CD4-positive, alpha-beta T cell treated with Interleukin-12 subunit alpha and Interleukin-12 subunit beta, for 1 hour (primary cell): ENCODE measurements at places on chromosomes 12 and 14.

DNA sequence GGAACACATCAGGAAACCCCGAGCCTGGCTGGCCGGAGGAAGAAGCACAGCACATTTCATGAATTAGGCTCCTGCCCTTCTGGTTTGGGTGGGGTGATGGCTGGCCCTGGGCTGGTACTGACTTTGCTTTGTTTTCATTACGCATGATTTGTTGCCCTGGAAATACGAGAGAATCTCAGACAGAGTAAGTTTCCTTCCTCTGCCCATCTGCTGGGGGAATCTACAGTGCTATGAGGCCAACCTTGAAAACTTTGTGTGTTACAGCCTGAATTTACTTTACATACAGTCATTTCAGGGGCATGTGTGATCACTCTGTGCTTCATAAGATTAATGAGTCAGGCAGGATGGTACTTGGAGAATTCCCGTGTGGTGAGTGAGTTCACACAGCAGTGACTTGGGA lies 20.5 kb upstream of the SLC5A8 start:
- DNase-seq: no peak

- DNase-seq: no peak
Observed at GRCh38 chr12:32600681-32601080, 78.4 kb upstream of the DNM1L start.

GRCh38 chr12:12396694-12397093 lies 39.8 kb downstream of the BORCS5 start:
- no peak for DNase-seq

DNA sequence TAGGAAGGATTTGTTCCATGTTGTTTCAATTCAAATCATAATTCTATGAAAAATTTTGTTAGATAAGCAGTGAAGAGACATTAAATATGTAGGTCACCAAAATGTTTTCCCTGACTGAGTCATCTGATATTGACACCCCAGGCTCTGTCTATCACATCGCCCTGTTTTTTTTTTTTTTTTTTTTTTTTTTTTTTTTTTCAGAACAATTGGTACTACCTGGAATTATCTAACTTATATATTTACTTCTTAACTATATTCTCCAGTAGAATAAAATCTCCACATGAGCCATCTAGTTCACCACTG lies 97.8 kb upstream of the KRAS start:
- DNase-seq: no peak

DNA sequence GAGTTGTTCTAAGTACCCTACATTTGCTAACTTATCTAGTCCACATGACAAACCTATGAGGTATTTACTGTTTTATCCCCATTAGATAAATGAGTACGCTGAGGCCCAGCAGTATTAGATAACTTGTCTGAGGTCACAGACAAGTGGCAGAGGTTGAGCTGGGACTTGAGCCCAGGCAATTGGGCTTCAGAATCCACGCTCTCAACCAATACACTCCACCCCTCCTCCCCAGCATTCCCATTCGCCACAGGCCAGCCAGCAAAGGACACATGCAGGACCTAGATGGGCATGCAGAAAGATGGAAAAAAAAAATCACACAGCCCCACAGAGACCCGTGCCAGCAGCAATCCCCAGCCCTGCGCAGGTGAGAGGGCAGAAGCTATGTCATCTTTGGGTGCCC lies 12.4 kb downstream of the HDAC7 start:
- DNase-seq: no peak

GRCh38 chr12:121400332-121401139 lies 618 bp downstream of the RNF34 start:
- peak; percentile 66 for DNase-seq

- no peak for DNase-seq
Observed at GRCh38 chr14:56197150-56197549, 78.9 kb downstream of the PELI2 start.

- DNase-seq: no peak
Observed at GRCh38 chr12:94922561-94922960, 80.9 kb downstream of the NDUFA12 start.

GRCh38 chr14:31435276-31435675 lies 14.9 kb upstream of the HEATR5A start:
- no peak for DNase-seq

- DNase-seq: no peak
Observed at GRCh38 chr12:124259154-124260066, 35.5 kb upstream of the RFLNA start.

DNA sequence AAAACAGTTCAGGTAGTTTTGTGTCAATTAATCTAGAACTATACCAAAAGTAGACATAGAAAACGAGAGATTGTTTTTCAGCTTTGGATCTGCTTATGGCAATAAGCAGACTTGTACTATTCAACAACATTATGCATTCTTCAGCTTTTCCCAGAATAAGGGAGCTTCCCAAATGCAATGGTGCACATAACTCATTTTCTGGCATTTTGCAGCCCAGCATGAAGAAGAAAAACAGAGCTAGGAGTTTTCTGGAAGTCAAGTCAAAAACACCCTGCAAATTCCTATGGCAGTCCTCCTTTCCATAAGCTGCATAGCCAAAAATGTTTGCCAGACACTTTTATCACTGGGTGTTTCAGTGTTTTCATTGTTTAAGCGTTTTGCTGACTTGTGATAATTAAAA lies 314.7 kb downstream of the NAV3 start:
- DNase-seq: no peak

GRCh38 chr14:95524706-95525512 lies 8.5 kb upstream of the SYNE3 start:
- no peak for DNase-seq

DNA sequence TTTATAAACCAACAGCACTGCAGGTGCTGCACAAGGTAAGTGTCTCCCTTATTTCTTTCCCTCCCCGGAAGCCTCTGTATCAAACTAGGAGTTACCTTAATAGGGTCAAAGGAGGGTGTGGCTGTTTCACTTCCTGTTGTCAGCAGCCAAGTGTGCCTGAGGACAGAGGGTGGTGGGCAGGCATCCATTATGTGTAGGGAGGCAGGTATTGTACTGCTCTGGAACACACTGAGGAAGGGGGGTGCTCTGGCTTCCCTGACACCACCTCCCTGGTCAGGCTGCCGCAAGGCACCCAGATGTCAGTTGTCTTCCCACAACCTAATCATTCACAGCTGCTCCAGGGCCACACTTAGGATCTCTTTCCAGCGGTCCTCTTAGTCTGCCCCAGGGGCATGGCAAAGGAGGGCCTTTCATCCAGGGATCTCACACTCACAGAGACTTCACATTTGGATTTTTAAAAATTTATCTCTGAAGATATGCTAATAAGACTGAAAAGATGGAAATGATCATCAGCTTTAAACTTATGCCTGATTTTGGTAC lies 132.0 kb upstream of the ARHGAP5 start:
- peak; percentile 53 for DNase-seq

DNA sequence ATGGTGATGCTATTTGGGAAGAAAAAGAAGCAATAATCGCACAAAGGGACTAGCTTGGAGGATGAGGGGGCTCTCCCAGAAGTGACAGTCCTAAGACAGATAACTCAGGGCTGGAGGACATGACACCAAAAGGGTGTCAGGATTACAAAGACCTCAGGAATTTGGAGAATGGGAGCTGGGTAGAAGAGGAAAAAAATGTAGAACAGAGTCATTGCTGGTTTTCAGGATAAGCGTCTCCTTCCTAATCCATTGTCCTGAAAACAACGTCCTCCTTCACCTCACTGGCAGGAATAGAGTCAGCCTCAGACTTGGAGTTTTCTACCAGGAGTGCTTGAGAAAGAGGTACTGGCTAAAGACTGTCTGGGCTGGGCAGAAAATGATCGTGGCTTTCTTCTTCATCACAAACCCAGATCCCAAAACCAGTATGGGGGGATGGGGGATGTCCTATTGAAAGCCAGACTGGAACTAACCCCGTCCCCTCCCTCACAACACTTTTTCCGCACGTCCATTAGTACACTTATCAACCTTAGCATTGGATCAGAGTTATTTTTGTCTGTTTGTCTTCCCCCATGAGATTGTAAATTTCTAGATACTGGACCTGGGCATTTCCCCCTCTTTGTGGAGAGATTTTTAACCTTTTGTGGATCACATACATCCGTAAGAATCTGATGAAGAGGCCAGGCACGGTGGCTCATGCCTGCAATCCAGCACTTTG lies 14.3 kb downstream of the B4GALNT3 start:
- no peak for DNase-seq

GRCh38 chr12:92556141-92556540 lies 146.6 kb upstream of the PLEKHG7 start:
- DNase-seq: peak; percentile 49

DNA sequence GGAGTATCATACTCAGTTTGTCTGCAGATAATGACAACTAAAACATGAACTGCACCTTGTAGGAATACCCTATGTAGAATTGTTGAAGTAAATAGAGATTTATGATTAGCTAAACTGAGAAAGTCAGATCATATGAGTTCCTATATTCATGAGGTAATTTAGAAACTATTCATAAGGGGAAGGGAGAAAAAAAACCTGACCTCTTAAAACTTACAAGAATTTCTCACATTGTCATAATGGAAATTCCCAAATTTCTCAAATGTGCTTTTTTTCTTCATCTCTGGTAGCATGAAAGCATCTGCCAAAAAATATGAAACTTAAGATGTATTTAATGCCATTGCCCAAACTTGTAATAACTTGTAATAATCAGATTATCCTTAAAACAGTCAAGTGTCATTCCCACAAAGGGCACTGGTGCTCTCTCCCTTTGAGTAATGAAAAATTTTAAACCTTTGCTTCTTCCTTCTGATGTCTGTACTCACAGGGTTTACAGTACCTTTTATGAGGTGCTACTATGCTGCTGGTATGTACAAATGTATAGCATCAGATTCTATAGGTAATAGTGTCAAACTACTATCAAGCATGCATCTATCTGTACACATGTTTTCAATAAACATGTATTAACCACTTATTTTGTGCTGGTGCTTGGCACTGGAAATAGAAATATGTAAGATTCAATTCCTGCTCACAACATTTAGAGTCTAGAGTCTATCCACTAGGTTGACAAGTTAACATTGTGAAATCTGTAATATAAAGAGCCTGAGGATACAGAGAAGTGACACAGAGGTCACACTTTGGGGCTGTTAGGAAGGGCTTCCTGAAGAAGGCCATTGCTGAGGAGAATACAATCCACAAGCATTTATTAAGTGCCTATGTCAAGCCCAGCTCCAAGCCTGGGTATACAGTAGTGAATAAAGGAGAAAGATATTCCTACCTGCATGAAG lies 17.4 kb upstream of the DRAM1 start:
- DNase-seq: no peak

- DNase-seq: peak; percentile 40
Observed at GRCh38 chr12:131850856-131851559, 22.8 kb downstream of the MMP17 start.

DNA sequence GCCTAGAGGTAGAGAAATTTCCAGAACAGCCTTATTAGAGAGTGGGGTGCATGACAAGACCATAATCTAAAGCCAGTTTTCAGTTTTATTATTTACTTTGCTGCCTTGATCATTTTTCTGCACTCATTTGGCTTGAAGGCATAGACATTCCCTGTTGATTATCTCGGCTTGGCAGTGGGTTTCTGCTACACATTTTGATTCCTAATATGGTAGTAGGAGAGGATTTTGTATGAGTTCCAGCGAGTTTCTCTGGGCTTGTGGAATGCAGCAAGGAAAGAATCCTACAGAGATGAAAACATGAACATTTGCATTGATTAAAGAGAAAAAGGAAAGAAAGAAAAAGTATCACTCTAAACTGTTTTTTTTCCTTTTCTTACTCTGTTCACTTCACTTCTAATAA lies 281.2 kb downstream of the PAWR start:
- DNase-seq: no peak

GRCh38 chr14:29222671-29223268 lies 456.2 kb downstream of the FOXG1 start:
- no peak for DNase-seq

GRCh38 chr14:44970907-44971306 lies 8.9 kb downstream of the TOGARAM1 start:
- no peak for DNase-seq

- no peak for DNase-seq
Observed at GRCh38 chr12:11669348-11669747, 19.9 kb downstream of the ETV6 start.

- no peak for DNase-seq
Observed at GRCh38 chr12:111408116-111408440, 2.4 kb downstream of the SH2B3 start.

DNA sequence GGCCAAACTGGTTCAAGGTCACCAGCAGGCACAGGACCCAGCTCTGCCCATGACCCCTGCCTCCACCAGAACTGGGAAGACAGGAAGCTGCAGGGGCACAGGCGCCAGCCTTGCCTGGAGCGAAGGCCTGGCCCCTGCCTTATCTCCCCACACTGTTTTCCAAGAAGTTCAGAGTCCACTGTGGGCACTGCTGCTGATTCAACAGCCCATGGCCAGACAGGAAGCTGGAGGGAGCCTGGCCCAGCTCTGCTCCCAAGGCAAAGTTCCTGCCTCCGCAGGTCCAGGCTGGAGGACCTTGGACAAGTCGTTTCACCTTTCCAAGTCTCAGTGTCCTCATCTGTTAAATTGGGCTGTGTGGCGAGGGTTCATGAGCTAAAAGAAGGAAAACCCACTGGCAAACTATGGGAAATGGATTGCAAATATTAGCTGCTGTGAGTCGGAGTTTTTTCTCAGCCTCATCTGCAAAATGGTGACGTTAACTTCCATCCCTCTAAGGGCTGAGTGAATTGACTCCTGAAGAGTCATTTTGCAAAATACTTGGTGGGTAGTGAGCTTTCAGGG lies 1.2 kb downstream of the PHETA1 start:
- no peak for DNase-seq
